Cortex of kidney (tissue), 1 donor: ENCODE measurements at places on chromosomes 6 and 20.

- DNase-seq: no peak
These were observed 151.1 kb upstream of the HDAC2 start for GRCh38 chr6:114121913-114122662.

DNA sequence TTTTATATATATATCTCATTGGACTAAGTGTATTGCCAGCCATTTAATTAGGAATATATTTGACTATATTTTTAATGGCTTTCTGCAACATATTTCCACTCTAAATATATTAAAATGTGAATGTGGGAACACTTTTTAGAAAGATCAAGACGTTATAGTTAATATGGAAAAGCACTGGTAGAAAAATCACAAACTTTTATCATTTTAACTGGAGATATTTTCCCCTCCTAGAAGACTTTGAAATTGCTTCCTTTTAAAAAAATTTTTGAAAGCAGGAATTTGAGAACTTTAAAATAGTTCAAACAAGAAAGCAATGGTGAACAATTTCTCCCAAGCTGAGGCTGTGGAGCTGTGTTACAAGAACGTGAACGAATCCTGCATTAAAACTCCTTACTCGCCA lies at the start of gene TAAR9:
TSS of gene TAAR9 (plus strand) at position 301 of the 400 bp plus-strand sequence. CDS start at position 314, 13 bp downstream.
- no peak for DNase-seq

DNA sequence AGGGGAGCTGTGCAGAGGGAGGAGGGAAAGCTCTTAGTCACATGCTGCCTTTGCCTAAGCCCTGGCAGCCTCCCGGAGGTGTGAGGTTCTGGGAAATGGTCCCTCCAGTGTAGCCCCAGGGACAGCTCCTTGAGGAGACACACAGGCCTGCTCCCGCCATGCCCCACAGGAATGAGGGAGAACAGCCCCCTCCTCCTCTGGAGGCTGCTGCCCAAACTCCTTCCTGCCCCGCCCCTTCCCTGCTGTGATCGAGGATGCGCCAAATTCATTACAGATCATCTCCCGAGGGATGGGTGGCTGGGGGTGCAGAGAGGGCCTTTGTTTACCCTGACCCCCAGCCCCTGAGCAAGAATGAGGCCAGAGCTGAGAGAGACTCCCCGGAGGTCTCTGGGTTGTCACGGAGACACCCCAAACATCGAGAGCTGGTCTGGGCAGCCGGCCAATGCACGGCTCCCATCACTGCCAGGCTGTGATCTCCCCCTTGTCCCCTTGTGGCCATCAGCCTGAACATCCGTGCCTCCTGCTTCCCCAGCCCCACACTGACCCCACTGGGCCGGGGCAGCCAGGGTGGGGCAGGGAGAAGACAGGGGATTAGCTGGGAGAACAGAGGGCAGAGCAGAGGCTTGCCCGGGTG lies 8.4 kb downstream of the CYP21A2 start:
- DNase-seq: no peak

DNA sequence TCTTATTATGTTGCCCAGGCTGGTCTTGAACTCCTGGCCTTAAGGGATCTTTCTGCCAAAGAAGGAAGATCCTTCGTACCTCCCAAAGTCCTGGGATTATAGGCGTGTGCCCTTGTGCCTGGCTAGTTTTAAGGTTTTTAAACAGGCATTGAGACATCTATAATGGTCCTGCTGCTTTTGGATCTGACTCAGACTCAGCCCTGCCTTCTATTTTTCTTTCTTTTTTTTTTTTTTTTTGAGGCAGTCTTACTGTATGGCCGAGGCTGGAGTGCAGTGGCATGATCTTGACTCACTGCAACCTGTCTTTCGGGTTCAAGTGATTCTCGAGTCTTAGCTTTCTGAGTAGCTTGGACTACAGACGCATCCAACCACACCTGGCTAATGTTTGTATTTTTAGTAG lies 73.7 kb downstream of the PHF20 start:
- DNase-seq: no peak

GRCh38 chr6:13811627-13812358 lies 2.6 kb downstream of the MCUR1 start:
- no peak for DNase-seq
